Activated CD4-positive, alpha-beta T cell treated with anti-CD3 and anti-CD28 coated beads for 36 hours (primary cell): ENCODE measurements at places on chromosomes 11 and 22.

- DNase-seq = no peak
These were observed 18.7 kb upstream of the FBLN1 start for GRCh38 chr22:45483918-45484499.

- no peak for DNase-seq
These were observed 34.5 kb upstream of the DEUP1 start for GRCh38 chr11:93295921-93296575.

DNA sequence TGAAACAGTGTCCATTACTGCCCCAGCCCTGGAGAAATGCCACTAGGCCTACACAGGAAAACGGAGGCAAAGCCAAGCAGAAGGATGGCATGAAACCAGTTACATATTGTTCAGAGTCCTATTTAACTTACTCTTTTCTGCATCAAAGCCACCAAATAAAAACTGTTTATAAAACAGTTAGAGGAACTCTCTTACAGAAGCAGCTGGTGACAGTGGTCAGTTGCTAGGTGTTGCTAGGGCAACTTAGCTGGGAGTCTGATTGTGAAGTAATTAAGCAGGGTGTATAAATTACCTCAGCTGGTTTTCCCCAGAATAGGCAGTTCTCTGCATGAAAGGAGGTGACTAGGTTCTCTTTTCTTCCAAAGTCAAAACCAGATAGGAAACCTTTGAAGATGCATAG, 115.6 kb upstream of the ZBED5 start:
- no peak for DNase-seq

DNA sequence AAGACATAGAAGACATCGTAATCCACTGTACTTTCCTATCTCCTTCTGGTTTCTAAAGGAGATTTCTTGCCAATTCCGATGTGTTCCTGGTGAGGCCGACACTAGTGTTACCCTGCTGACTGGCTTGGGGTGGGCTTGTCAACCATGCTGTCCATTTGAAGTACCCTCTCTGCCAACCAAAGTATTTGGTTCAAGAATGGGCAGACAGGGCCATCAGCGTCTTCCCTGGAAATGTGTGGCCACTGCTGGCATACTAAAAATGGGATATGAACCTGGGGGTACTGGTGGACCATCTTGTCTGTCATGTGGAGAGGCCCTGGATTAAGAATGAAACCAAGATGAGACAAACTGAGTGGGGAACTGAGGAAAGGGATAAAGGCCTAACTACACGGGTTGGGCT, 1.8 kb upstream of the VSTM5 start:
- DNase-seq = no peak

- no peak for DNase-seq
These were observed 13.5 kb downstream of the CCDC81 start for GRCh38 chr11:86388198-86388597.

GRCh38 chr11:34262531-34263081, 95.2 kb downstream of the ABTB2 start:
- no peak for DNase-seq

DNA sequence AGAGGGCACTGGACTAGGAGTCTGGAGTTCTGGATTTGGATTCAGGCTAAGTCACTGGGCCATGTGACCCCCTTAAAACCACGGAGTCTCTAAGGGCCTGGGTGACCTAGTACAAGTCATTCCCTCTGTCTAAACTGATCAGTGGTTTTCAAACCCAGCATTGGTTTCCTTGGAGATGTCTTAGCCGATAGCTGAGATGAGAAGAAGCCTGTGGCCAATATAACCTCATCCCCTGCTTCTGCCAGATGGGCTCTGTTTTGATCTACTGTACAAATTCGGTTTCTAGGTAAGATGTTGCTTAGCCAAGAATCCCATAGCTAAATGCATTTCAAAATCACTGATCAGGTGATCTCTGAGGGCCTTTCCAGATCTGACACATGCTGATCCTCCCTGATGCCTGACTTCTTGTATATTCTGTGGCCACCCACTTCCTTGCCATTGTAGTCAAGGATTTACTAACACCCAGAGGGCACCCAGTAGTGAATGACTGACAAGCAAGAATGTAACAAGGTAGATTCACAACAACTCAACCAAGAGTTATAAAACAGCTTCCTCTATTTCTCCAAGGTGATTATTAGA, 53.1 kb downstream of the GALNT18 start:
- DNase-seq = no peak

- DNase-seq = no peak
These were observed 56.0 kb upstream of the SHISAL1 start for GRCh38 chr22:44368611-44369292.

DNA sequence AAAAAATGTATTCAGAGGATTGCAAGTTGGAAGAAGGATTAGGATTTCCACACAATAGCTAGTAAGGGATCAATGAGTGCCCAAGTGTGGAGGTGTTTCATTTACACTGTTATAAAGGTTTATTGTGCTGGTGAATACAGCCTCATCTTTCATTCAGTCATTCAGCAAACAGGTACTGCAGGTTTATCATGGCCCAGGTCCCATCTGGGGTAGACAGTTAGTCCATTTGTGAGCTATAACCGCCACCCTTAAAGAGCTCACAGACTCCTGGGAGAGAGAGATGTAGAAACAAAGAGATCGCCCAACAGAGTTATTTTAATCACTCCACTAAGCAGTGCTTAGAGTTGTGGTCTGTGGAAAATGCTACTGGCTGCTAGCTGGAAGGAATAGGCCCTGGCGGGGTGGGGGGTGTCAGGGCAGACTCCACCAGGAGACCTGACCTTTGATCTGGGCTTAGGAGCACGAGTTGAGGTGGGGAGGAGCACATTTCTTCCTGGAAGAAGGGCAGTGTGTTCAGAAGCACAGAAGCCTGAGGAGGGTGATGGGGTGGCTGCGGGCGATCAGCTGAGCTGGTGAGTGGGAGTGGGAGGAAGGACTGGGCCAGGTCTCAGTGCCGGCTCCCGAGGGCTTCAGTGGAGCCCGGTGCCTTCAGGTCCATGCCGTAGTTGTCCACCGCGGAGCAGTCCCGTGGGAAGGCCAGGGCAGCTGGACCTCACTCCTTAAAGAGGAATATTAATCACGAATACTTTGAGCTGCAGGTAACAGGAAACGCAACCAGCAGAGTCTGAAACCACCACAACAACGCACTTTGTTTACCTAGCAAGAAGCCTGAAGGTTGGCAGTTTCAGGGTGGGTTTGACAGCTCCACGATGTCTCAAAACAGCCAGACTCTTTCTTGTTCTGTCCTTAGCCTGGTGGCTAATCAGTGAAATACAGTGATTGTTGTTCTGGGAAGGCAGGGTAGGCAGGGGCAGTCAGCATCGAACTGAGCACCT, 11.2 kb downstream of the TOM1 start:
- DNase-seq = peak; percentile 24

DNA sequence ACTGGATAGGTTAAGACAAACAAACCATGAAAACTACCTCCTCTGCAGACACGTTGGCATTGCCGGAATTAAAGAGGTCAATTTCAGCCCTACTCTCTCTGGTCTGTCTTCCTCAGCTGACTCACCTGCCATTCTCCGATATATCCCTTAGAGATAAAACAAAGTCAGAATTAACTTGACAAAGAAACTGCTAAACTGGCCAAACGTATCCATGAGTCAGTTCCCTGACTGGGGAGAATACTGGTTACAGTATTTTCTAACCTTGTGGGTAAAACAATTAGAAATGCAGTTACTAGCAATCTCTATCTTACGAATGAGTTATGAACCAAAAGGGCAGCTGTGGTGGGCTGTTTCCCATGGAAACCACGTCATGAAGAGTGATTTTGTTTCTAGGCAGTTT, 96.2 kb downstream of the RDX start:
- no peak for DNase-seq

DNA sequence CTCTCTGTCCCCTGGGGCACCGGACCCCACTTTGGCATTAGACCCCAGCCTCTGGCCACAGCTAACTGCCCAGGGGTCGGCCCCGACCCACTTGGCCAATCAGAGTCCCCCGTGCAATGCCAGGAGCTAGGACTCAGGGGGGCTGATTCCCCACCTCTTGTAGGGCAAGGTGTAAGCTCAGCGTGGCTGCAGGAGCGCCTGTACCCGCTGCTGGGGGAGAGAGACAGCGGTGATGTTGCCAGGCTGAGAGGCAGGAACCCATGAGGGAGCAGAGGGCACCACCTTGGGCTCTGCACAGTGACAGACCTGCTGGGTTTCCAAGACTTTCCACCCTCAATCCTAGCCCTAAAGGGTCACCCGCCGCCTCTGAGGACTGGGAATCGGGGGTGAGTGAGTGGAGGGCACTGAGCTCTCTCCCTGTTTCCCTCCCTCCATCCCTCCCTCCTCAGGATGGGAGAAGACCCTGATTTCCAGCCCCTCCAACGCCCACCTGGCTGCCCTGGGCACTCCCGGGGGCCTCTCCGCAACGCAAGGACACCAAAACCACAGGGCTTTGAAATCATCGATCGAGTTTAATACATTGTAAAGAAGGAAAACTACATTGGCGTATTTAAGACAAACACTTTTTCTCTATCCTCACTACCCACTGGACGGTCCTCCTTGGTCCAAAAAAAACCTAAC, 128.4 kb downstream of the ARHGAP8 start:
- no peak for DNase-seq
